Mesothelial cell of epicardium (in vitro differentiated cells): ENCODE measurements at places on chromosomes 1 and 21. TPM values are rescaled to one million over a fixed set of nuclear protein-coding genes. Genes with fewer than 3 reads are reported as not detected.

GRCh38 chr1:85992791-85993190 lies 163.8 kb downstream of the COL24A1 start:
- no peak overlapping the region for H3K4me3 ChIP-seq
- no peak overlapping the region for H3K27ac ChIP-seq
- H3K27me3 ChIP-seq = no peaks in the 10 kb centered on the region
- no peaks in the 10 kb centered on the region for H3K36me3 ChIP-seq
- DNase-seq = no peak
- H3K4me1 ChIP-seq = peaks cover 2% of the 10 kb centered on the region

- peaks cover 12% of the 10 kb centered on the region for H3K4me1 ChIP-seq
- no peak overlapping the region for H3K27ac ChIP-seq
- H3K4me3 ChIP-seq = no peak overlapping the region
- H3K36me3 ChIP-seq = no peaks in the 10 kb centered on the region
Measured at GRCh38 chr1:25018943-25019336, 88.9 kb upstream of the RUNX3 start.

LENEP gene
- total RNA-seq = 0.49 to 1.3 TPM (median 0.87 TPM) in 3 replicates

IBA57 gene
- total RNA-seq = 10.8 to 14.2 TPM (median 11.8 TPM) in 3 replicates

DNA sequence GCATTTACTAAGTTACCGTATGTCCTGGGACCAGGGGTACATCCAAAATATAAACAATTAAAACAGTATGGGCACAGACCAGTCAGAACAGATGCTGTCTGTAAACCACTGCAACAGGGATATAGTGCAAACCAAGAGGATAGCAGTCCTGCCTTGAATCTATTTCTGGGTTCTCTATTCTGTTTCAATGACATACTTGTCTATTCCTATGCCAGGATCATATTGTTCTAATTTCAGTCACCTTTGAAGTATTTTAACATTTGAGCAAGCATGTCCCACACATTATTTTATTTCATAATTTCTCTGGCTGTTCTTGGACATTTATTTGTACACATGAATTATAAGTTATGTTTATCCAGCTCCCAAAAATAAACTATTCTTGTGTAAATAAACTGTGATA lies 28.2 kb upstream of the SYDE2 start:
- no peak overlapping the region for H3K4me3 ChIP-seq
- no peak for DNase-seq
- peaks cover 43% of the 10 kb centered on the region for H3K4me1 ChIP-seq
- H3K27me3 ChIP-seq = no peaks in the 10 kb centered on the region
- H3K27ac ChIP-seq = peak overlapping the region; percentile 78
- H3K36me3 ChIP-seq = no peaks in the 10 kb centered on the region

- H3K27ac ChIP-seq = no peak overlapping the region
- DNase-seq = no peak
- no peaks in the 10 kb centered on the region for H3K36me3 ChIP-seq
- H3K4me3 ChIP-seq = no peak overlapping the region
Measured at GRCh38 chr1:203756036-203756435, 8.9 kb upstream of the LAX1 start.

DNA sequence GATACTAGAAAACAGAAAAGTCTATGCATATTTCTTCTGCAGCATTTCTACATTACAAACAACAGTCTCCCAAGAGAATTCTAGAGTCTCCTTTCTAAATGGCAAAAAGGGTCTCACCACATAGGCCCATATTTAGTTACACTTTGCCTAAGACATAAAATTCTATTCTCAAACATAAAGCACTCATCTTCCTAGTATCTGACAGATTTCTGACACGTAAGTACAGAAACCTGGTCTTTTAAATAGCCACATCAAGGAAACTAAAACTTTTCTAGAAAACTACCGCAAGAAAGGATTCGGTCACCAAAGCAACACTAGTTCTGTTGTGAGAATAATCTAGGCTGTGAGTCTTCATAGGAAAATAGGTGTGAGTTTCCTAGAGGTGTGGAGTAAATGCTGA lies 33.6 kb upstream of the CTSK start:
- H3K27me3 ChIP-seq = no peaks in the 10 kb centered on the region
- H3K4me3 ChIP-seq = no peak overlapping the region
- H3K27ac ChIP-seq = no peak overlapping the region
- H3K4me1 ChIP-seq = peaks cover 23% of the 10 kb centered on the region

DNA sequence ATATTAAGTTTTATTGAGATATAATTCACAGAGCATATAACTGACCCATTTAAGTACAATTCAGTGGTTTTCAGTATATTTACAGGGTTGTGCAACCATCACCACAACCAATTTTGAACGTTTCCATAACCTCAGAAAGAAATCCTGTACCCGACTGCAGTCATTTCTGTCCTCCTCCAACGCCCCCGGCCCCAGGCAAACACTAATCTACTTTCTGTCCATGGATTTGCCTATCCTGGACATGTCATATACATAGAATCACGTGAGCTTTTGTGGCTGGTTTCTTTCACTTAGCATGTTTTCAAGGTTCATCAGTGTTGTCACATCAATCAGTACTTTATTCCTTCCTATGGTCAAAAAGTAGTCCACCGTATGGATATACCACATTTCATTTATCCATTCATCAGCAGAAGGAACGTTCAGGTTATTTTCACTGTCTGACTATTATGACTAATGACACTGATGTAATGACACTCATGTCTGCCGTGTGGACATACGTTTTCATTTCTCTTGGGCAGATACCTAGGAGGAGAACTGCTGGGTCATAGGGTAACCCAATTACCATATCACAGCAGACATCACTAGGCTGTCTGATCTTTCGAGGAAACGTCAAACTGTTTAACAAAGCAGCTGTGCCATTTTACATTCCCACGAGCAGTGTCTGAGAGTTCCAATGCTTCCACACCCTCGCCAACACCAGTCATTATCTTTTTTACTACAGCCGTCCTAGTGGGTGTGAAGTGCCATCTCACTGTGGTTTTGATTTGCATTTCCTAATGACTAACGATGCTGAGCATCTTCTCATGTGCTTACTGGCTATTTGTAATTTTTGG lies 30.8 kb downstream of the MRPL37 start:
- no peak for DNase-seq
- H3K27ac ChIP-seq = no peak overlapping the region
- no peaks in the 10 kb centered on the region for H3K27me3 ChIP-seq
- peaks cover 36% of the 10 kb centered on the region for H3K36me3 ChIP-seq

- no peak overlapping the region for H3K27ac ChIP-seq
Measured at GRCh38 chr1:31535561-31535960, 40.8 kb upstream of the TINAGL1 start.

DNA sequence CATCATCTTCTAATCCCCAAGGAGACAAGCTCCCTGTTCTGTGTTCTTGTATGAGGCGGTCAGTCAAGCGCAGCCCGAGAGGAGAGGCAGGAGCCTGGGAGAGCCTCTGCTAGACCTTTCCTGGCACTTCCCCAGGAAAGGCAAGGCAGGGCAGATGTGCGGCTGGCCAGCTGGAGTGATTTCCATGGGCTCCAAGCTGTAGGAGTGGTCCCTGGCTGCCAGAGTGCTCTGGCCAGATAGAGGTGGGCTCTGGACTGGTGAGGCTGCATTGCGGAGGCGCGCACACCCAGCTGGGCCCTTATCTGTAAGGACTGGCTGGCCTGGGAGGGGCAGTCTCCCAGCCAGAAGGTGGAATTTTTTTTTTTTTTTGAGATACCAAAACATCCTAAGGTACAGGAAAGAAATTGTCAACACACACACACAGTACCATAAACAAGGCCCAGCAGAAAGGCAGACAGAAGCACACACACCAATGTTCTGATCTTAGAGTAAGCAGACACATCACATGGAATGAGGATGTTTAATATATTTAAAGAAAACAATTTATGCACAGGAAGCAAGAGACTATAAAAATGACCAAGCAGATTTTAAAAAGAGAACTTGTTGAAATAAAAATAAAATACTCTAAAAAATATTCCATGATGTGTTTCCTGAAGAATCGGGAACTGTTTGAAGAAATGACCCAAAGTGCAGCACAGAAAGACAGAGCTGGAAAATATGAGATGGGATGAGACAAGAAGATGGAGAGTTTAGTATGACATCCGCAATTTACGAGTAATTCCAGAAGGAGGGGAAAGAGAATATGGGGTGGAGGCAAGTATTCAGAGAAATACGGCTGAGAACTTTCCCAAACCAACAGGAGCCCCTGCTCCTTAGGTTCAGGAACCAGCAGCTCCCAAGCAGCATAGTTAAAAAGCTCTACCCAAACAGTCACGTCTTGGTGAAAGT lies 13.4 kb downstream of the IBA57 start:
- DNase-seq = no peak
- no peak overlapping the region for H3K4me3 ChIP-seq
- H3K4me1 ChIP-seq = no peaks in the 10 kb centered on the region
- no peaks in the 10 kb centered on the region for H3K36me3 ChIP-seq

DNA sequence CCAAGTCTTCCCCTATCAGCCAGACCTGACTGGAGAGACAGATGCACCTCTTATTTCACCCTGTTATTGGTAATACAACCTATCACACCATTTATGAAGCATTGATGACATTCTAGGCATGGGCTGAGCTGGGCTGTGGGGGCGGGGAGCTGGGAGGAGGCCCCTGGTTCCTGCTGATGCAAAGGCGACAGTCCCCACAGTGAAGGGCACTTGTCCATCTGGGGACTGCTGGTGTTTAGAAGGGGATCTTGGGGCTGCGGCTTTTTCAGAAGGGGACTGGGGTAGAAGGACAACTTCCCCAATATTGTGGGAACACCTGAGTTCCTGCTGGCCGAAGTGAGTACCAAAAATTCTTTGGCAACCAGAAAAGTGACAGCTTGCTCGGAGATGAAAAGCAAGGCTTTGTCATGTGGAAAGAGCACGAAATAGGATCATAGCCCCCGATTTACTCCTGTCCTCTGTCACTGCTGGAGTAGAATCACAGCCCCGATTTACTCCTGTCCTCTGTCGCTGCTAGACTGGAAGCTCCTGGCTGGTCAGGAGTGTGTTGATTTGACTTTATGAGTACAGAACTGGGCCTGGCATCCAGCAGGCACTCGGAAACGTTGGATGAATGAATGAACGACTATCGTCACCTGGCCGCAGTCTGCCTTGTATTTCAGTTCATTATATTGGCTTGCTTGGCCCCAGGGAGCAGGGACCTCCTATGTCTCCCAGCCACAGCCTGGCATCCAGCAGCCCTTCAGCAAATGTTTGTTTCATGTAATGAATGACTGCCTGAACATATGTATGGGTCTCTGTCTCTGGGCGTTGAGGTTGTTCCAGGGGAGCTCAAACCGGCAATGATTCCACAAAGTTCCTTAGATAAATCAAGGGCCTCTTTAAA lies 16.5 kb upstream of the ETV3L start:
- H3K27me3 ChIP-seq = peaks cover 11% of the 10 kb centered on the region
- H3K27ac ChIP-seq = no peak overlapping the region
- H3K4me3 ChIP-seq = no peak overlapping the region

GRCh38 chr1:151277249-151277648 lies 4.8 kb upstream of the ZNF687 start:
- H3K27ac ChIP-seq = no peak overlapping the region
- H3K27me3 ChIP-seq = no peaks in the 10 kb centered on the region
- peaks cover 11% of the 10 kb centered on the region for H3K36me3 ChIP-seq
- DNase-seq = no peak
- no peak overlapping the region for H3K4me3 ChIP-seq
